ENCODE measurements at places on chromosomes 16 and 17.
A peak's percentile ranks its signal among the peaks of the same experiment; 100 is the strongest.

DNA sequence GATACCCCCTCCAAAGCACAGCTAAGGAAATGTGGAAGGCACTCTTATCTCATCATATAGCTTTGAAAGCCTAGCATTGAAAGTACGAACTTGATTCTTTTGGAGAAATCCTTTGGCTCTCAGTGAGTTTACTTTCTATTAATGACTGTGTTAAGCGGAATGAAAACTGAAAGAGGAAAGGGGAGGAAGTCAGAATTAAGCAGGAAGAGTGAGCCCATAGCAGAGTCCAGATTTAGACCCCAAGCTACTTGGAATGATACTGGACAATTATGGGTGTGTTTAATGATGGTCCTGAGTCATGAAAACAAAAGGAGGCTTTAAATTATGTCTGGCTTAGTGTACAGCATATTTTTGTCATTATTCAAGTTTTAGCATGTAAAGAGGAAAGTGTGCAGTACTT is 42.2 kb downstream of the TENT4B start:
- no peak for DNase-seq

GRCh38 chr16:46970089-46970488 is 3.4 kb downstream of the DNAJA2 start:
- no peak for DNase-seq

DNA sequence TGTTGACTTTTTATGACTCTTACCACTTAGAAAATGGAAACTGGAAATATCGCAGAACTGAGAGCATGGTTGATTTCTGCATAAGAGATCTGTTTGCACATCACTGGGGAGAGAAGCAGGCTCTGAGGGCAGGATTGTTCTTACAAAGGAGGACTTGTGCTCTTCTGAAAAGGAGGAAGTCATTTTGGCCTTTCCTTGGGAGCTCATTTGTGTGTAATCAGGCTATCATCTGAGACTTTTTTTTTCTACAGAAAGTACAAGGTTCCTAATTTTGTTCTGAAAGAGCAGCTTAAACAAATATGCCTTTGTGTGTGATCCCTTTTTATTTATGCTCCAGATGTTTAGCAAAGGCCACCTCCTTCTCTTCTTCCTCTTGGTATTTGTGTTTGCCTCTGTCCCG is 145.7 kb upstream of the CACNG5 start:
- peak; percentile 40 for DNase-seq

- DNase-seq: no peak
Observed at GRCh38 chr17:28174352-28175046, 132.0 kb downstream of the NLK start.

GRCh38 chr16:30185683-30186421 is 2.5 kb downstream of the CORO1A start:
- DNase-seq: peak; percentile 39

- DNase-seq: peak; percentile 29
Observed at GRCh38 chr16:89923640-89924296, 626 bp downstream of the TUBB3 start.

- no peak for DNase-seq
Observed at GRCh38 chr17:75059369-75060345, 12.6 kb downstream of the KCTD2 start.

GRCh38 chr17:65055708-65056638 is 567 bp downstream of the GNA13 start:
- peak; percentile 79 for DNase-seq

- peak; percentile 47 for DNase-seq
Observed at GRCh38 chr17:19271780-19272357, 34.7 kb downstream of the EPN2 start.

DNA sequence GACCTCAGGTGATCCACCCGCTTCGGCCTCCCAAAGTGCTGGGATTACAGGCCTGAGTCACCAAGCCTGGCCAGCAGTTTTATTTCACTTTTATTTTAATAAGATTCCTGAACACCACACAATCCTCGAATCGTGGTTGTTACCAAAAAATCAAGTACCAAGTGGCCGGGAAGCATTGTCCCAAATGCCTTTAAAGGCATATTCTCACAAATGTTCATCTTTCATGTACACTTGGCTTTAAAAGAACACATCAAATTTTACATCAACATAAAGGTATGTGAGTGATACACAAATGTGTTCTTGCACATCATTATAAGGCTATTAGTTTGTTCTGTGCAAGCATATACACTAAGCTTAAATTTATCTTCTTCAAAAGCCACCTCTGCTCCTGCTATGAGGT is 8.1 kb upstream of the MYH11 start:
- no peak for DNase-seq

DNA sequence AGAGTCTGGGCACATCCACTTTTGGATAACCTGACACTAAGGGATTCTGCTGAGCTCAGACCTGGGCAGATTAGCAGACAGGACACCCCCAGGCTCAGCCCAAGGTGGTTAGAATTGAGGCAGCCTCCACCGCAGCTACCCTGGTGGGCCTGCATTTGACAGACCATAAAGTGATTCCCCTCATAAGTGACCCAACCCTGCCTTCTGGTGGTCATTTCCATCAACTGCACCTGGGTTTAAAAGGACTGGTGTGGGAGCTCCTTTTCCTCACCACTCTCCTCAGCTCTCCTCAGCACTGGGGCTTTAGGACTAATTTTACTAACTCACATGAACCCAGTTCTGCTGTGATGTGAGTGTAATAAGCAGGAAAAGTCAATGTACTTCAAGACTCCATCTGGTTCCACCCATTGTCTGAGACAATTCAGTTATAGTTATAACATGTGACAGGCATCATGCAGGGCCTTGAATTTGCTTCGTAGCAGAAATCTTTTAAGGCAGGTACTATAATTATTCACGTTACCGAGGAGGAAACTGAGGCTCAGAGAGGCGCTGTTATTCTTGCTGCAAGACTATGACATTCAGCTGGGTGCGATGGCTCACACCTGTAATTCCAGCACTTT is 42.5 kb downstream of the MYH3 start:
- peak; percentile 61 for DNase-seq

- DNase-seq: no peak
Observed at GRCh38 chr17:17351901-17352781, 49.0 kb downstream of the NT5M start.

DNA sequence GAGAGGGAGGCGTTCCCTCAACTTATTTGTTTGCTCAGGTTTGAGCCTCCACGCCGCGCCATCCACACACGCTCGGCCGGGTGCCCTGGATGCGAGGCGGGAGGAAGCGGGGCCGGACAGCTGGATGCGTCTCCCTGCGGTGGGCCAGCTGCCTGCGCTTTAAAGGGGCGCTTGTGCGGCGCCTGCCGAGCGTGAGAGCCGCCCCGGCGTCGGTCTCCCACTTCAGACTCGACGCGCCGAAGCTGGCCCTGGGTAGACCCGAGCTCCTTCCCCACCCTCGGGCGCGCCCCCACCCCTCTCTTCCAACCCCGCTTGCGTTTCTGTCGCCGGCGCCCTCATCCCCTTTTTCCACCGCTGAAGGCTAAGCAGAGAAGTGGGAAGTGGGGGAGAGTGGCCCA is 527 bp upstream of the CHAD start:
- DNase-seq: no peak

DNA sequence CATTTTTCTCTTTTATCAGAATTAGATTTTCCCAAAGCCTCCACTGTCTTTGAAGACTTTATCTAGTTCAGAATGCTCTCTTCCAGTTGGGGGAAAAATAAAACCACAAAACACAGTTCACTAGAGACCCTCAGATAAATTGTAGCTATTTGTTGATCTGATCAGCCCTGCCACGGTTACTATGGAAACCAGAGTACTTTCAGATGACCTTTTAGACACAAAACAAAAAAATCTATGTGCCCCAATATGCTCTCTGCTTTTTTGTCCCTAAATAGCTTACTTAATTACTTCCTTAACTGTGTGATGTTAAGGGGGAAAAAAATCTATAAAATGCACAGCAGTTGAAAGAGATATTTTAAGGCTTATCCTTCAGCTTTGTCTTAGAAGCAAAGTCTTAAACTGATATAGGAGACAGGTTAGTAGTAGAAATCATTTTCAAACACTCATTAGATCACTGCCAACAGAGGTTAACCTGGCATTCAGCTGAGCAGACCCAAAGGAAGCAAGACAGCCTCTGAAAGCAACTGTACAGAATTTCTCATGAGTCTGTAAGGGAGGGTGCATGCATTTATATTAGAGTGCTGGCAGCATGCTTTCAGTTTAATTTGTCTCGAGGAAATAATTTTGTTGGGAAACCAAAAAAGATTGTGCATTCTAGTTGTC is 129.9 kb upstream of the CACNG5 start:
- peak; percentile 9 for DNase-seq

GRCh38 chr17:66579556-66579955 is 255.4 kb upstream of the CACNG5 start:
- no peak for DNase-seq

DNA sequence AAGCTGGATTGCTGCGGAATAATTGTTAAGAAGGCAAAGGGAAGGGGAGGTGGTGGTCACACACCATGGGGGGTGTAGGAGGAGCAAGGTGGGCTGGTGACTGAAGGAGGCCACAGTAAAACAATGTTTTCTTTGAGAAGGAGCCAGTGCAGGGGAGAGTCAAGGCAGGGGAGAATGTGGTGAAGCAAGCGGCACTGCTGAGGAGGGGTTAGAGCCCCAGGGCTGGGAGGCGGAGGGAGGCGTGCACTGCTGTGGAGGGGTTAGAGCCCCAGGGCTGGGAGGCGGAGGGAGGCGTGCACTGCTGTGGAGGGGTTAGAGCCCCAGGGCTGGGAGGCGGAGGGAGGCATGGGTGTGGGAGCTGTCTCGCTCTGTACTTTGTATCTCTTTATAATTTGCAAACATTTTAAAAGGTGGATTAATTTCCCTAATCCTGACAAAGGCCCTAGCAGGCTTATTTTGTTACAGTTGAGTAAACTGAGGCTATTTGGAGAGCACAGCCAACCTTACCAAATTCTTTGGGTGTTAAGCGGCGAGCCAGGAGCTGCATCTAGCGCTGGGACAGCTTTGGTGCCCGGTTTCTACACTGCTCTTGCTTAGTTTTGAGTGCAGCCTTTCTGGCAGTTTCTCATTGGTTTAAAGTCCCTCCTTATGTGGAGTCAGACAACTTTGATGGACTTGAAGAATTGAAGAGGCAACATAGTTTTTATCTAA is 20.9 kb downstream of the RPTOR start:
- DNase-seq: no peak

DNA sequence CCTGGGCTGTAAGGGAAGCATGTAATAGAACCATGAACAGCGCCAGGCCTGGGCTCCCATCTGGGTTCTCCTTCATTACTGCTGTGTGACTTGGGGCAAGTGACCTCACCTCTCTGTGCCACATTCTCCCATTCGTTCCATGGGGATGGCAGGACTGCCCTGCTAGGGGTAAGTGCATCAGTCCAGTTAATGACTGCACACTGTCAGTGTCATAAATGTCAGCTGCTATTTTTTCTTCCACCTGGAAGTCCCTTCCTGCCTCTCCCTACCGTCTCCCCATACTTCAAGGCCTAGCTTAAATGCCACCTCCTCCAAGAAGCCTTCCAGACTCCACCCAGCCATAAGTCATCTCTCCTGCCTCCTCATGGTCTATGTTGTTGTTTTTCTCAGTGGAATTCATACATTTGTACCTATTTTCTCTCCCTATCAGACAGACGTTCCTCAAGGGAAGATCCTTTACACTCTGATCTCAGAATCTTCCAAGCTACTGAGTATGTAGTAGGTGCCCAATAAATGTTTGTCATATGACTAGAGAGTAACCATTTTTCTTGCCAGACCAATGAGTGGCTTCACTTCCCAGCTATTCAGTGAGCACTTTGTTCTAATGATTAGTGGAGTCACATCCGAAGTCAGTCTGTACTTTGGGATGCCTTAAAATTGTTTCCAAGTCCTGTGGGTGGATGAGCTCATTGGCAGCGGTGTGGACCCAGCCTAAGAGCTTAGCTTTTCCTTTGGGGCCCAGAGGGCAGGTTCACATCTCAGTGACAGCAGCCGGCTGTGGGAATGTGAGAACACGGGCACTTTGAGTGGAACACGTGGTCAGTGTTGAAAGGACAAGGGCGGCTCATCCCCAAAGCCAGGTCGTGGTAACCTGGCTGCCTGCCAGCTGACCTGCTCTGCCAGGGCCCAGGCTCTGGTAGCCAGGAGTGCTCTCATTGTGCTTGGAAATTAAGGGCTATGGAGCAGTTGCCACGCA is 147.5 kb upstream of the GSE1 start:
- no peak for DNase-seq

DNA sequence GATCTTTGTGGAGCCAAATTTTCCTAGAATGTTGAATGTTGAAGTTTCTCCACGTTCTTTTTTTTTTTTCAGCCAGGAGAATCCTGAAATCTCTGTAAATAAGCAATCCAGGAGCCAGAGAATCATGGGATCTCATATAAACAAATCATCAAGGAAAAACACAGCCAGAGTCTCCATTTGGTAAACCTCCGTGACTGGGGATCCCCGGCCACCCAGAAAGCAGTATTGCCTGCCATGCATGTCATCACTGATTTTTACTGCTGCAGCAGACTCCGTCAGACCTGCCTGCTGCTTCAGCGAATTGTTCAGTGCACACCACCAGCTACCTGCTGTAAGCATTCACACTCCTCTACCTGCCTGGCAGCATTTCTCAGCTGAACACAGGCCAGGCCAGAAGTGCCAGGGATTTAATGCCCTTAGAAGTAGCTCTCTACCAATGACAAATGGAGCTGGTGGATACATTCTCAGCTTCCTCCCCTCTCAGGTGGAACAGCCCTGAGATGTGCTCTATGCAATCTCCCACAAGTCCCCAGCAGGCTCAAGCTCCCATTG is 158.6 kb downstream of the CYLD start:
- no peak for DNase-seq

GRCh38 chr16:16833165-16833564 is 454.2 kb downstream of the NPIPA7 start:
- DNase-seq: no peak

GRCh38 chr17:59488805-59489204 is 76.6 kb upstream of the DHX40 start:
- DNase-seq: no peak

GRCh38 chr17:7634384-7634783 is 4.4 kb downstream of the SHBG start:
- DNase-seq: peak; percentile 74

DNA sequence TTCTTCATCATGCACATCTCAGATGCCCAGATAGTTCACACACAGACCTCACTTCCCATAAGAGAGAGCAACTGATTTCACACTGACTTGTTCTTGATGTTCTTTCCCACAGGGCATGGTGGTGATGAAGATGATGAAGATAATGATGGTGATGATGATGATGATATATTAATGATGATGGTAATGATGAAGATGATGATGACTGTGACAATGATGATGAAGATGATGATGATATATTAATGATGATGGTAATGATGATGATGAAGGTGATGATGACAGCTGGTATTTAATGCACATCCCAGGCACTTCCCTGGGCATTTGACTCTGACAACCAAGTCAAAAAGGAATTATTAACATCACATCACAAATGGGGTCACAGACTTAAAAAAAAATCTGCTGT is 225.2 kb downstream of the MAF start:
- no peak for DNase-seq
